ENCODE measurements at places on chromosomes 2 and 18.

DNA sequence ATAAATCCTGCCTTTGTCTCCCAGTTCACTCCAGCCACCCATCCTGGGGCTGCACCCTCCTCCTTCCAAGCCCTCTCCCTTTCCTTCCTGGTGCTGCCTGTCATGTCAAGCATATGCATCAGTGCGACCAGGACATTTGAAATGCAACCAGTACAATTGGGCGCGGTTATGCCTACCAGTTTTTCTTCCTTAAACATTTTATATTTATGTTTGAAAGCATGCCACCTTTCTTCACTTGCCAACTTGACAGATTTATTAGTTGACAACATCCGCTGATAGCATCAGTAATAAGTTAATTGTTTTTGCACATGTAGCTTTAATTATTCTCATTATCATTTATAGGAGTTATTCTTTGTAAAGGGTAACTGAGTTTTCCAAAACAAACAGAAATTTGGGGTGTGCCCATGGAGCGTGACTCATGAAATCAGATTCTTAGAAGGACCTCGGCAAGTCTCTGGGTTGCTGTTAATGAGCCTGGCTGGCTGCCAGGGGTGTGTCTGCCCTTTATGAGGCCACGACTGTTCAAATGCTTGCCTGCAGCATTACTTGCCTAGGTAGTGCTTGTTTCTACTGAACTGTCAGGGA, 32.8 kb upstream of the IL1B start:
- peak; percentile 34 for DNase-seq

DNA sequence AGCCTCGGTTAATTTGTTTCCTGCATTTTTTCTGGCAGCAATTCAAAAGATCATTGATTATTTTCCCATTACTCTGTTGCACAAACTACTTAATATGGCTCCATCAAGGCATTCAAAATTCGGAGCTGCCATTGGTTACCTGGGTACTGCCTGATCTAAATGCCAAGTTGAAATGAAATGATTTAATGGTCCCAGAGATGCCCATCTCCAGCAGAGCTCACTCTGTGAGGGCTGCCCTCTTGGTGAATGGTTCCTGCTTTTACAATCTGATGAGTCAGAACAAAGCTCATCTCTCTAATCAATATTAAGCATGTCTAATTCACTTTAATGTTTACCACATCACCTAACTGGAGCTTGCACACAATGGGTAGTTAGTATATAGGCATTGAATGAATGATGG, 126.1 kb downstream of the CTNNA2 start:
- no peak for DNase-seq

- DNase-seq = no peak
Observed at GRCh38 chr2:141417246-141417797, 713.5 kb downstream of the LRP1B start.

GRCh38 chr2:30293303-30293921, 62.1 kb downstream of the LBH start:
- no peak for DNase-seq

GRCh38 chr2:239979243-239980023, 45.7 kb downstream of the NDUFA10 start:
- peak; percentile 76 for DNase-seq

- DNase-seq = no peak
Observed at GRCh38 chr18:76113101-76113500, 381.9 kb downstream of the ZNF516 start.

GRCh38 chr18:57533006-57533867, 53.3 kb downstream of the FECH start:
- DNase-seq = peak; percentile 40

DNA sequence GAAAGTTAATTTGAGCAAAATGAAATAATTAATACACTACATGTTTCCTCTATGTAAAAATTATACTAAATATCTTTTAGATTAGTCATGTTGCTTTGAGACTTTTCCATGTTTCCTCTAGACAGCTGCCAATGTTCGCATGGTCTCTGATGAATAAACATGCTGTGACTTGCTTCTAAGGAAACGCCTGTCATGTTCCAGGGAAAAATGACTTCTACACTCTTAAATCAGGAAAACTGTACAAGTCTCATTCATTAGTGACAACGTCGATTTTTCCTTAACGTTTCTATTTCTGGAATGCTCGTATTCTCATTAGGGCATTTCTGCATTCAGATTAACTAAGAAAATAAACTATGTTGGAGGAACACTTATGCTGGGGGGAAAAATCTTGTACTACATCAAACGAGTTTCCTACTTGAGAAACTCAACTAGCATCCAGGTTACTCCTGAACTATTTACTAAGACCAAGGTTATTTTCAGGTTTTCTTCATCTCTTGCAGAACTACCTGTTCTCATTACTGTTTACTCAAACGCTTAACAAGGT, 1.6 kb downstream of the COBLL1 start:
- DNase-seq = peak; percentile 24

DNA sequence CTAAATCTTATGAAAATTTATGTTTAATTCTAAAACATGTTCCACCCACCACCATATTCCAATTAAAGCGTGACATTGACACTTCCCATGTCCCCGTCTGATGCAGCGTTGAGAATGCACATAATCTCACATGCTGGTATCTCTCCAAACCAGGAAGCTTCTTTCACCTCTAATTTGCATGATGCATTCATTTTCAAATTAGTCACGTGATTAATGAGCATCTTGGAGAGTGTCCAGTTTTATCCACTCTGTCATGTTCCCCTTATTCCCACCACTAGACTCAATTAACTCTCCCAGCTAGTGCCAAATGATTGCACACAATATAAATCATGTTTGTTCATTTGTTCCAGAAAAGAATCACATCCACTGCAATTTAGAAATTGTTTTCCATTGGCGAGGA, 105.8 kb downstream of the RIT2 start:
- no peak for DNase-seq

DNA sequence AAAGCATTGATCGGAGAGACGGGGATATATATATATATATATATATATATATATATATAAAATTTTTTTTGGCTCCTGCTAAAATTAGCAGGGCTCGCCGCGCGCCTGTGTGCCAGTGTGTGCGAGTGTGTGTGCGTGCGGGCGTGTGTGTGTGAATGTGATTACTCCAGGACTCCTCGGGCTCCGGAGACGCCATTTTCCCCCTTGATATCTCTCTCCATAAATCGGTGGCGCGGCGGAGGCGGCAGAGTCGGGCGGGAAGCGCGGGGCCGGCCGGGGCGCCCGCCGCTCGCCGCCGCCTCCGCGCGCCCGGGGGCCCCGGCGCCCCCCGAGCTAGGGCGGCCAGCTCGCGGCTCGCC, 795 bp upstream of the SETBP1 start:
- DNase-seq = peak; percentile 68

DNA sequence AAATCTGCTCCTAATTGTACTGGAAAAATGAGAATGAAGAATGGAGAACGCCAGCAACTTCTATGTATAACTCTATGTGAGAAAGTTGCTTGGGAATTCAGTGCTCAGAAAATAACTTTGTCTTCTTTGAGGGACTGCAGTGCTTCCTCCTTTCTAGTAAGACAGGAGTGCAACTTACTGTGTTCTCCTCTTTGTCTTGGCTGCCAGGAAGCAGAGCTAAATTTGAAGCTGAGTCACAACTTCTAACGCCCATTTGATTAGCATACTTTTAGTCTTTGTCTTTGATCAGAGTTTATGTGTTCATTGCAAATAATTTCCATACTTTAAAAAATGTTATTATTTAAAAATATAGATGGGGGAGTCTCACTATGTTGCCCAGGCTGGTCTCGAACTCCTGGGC, 6.6 kb downstream of the ARHGAP25 start:
- no peak for DNase-seq

GRCh38 chr2:38074058-38074763, 1.7 kb downstream of the CYP1B1 start:
- DNase-seq = no peak

GRCh38 chr2:29123617-29124349, 8.6 kb downstream of the CLIP4 start:
- DNase-seq = no peak

- no peak for DNase-seq
Observed at GRCh38 chr2:232890896-232891601, 21.0 kb downstream of the SNORC start.

GRCh38 chr2:172200495-172201085, 97.9 kb upstream of the DLX2 start:
- no peak for DNase-seq

DNA sequence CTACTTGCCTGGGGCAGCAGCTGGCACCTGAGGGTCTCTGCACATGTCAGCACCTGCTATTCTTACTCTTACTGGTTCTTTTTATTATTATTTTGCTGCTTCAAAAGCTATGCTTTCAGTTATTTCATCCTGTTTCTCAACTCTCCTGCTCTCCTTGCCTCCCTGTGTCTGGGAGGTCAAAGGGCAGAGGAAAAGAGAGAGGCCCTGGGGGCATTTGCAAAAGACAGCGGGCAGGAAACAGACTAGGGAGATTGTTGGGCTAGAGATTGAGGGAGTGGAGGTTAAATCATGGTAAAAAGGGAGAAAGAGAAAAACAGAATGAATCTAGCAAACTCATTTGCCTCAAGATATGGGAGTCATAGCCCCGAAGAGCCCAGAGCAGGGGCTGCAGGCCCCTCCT, 21.1 kb upstream of the RPL31 start:
- DNase-seq = no peak

GRCh38 chr2:232957657-232958090, 55.4 kb downstream of the NGEF start:
- no peak for DNase-seq

GRCh38 chr2:113274432-113274831, 4.3 kb downstream of the PAX8 start:
- DNase-seq = no peak

GRCh38 chr2:162172802-162173370, 20.8 kb upstream of the GCG start:
- no peak for DNase-seq

- peak; percentile 45 for DNase-seq
Observed at GRCh38 chr2:9668687-9669345, 38.0 kb upstream of the YWHAQ start.

DNA sequence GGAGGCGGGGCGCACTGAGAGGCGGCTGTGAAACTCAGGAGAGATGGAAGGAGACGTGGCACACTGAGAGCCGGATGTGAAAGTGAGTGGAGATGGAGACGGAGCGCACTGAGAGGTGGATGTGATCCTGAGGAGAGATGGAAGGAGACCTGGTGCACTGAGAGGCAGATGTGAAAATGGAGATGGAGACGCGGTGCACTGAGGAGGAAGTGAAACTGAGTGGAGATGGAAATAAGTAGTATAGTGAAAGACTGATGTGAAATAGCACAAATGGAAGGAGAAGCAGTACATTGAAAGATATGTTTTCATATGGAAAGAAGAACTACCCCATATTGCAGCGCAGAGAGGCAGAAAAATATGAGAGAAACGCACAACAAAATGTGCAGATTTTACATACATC, 281.6 kb upstream of the RGPD4 start:
- DNase-seq = no peak

- no peak for DNase-seq
Observed at GRCh38 chr2:11228692-11229091, 73.4 kb downstream of the SLC66A3 start.

DNA sequence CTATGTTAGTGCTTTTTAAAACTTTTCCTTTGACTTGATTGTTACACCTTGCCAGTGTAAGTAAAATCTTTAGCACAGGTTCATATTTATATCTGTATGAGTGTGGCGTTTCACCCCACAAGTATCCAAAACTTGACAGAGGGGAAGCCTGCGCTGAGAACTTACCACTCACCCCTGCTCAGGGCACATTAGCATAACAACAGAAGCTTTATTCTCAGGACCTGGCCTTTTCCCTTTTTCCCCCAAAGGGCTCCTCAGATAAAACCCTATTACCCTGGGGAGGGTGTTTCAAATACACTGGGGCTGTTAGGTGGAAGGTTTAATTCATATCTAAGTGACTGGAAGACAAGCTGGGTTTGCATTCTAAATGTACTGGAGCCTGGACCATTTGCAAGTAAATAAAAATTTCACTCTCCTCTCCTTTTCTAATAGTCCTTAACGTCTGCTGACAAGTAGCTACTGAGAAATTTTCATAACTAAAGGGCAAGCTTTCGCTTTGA, 276.6 kb downstream of the RNF152 start:
- no peak for DNase-seq

DNA sequence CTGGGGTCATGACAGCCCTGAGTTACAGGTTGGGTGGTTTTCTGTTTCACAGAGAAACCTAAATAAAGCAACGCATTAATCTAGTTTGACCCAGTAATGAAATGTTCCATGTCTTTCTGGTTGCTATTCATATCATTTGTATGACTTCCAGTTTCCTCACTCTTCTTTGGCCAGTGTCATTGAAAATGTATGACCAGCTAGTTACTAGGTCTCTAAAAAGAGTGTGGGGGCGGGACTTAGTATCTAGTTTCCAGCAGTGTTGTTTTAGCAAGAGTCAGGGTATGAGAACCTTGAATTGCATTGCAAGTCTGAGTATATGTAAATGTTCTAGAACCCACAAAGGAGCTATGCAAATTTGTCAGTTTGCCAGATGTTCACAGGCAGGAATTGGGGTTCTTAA, 47.7 kb downstream of the SLC9A2 start:
- DNase-seq = no peak

- no peak for DNase-seq
Observed at GRCh38 chr2:65392609-65393008, 39.8 kb downstream of the SPRED2 start.

- no peak for DNase-seq
Observed at GRCh38 chr2:161983866-161984265, 90.1 kb downstream of the DPP4 start.

DNA sequence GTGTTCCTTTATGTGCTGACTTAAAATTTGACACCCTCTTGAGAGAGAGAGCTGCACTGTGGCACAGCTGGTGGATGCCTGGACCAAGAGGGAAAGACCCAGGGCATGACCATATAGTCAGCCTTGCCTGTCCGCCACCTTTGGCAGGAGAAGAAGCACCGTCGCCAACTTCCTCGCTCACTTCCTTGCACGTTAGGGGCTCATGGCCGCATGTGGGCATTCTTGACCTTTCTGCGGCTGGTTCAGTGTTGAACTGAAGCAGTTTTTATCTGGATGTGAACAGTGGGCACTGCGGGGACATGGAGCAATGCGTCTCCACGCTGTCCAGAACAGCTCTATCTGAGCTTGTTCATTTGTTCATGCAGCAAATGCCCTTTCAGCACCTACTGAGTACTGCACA, 66.9 kb downstream of the TRAPPC12 start:
- no peak for DNase-seq

DNA sequence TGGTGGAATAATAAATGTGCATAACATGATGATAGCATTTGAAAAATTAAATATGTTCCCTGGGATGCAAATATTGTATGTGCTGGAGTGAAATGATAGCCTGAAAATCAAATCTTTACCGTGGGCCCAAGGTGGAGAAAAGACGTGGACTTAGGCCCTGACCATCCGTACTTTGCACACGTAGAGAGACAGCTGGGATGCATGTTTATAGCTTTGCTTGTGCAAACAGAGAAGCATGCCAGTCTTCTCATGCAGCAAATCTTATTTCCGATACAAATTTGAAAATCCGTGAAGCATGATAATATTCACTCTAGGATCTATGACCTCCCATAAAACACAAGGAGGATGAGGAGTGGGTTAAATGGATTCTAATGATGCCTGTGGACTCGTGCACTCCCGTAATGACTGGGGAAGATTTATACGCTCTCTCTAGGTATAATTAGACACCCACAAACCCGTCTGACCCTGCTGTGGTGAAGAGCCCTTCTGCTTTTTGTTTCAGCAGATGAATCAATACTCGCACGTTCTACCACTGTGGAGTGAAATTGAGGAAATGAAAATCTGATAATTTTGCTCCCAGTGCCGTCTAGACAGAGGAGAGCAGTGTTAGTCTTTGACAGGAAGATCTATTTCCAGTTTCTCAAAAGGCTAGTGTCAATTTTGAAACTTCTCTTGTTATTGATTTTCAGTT, 810.3 kb upstream of the SALL3 start:
- no peak for DNase-seq
